Left hindlimb (tissue), 1 donor: ENCODE measurements at places on chromosomes 13 and 19.

DNA sequence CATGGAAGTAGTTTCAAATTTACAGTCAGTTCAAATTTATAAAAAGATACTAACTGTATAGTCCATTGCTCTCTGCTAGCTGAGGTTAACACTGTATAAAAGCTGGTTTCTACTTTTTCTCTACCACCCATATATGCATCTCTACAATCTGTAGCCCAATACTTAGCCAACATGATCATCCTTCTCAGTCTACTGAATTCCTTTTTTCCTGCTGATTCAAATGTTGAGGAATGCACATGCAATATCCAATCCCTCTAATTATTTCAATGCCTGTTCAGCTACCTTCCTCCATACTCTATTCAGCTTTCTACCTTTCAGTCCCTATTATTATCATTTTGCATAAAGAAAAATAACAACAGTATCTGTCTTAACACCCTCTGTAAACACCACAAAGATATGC is 15.6 kb downstream of the KPNA3 start:
- no peak for DNase-seq

GRCh38 chr19:27906081-27906480 is 1306.9 kb downstream of the UQCRFS1 start:
- no peak for DNase-seq

DNA sequence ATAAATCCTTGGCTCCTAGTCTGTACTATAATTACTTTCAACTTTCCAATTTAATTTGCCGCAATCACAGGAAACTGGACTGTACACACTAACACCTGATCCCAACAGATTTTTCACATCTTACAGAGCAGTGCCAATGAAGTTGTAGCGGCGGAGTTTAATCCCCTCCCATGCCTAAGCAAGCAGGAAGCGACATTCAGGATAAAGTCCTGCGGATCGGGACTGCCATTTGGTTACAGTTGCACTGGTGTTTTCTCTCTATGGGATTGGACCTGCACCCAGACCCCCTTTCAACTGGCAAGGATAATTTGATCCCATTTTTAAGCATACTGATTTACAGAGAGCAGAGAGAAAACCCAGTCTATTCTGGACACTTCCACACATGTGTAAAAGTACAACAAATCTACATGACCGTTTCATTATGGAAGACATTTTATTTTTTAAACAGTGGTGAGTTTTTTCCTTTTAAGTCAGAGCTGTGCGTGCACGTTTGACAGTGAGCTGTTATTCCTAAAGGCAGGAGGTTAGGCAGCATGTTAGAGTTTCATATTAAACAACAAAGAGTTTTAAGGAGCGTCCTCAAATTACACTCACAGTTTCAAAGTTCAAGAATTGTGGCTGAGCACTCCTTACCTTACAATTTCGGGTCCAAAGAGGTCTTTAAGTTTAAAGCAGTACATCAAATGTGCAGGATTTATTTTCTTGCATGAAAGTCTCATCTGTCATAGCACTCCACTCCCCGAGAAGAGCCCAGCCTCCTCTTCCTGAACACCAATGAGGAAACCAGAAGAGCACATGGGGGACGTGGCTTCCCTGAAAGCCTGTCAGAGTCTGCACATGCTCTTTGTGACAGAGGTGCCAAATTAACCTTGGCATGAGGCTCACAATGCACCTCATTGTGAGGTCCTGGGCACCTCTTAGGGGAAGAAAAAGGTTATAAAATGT is 141.6 kb upstream of the RFC3 start:
- DNase-seq = peak; percentile 70

- no peak for DNase-seq
Measured at GRCh38 chr19:55103190-55103589, 14.2 kb downstream of the PPP1R12C start.

DNA sequence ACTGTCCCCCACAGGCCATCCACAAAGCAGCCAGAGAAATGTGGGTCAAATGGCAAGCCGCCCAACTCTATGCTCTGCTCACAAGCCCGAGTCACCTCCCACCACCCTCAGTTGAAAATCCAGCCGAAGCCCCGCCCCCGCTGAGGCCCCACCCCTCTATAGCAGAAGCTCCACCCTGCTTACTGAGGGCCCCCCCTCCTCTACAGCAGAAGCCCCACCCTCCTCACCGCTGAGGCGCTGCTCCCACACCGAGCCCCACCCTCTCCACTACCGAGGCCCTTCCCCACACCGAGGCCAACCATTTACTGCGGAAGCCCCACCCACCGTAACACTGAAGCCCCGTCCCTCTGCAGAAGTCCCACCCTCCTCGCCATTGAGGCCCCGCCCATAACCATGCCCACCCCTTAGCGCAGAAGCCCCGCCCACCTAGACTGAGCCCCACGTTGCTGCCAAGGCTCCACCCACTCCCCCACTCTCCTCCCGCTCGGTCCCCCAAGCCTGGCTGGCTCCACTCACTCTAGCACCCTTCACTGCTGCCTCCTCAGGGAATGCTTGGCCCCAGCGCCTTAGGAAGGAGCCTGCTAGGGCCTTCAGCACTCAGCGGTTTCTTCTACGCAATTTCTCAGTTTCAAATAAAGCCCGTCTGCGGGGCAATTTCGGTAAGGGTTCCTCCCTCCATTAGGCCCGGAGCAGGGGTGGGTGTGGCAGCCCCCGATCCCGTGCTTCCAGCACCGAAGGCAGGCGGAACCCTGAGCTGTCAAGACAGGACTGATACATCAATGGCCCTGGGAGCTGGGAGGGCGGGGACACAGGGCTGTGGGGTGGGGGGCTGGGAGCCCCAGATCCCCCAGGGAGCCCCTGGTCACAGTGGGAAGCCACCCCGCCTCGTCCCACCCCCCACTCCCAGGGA is 9.0 kb upstream of the MYDGF start:
- DNase-seq = peak; percentile 54

GRCh38 chr13:66657165-66657881 is 572.8 kb downstream of the PCDH9 start:
- DNase-seq = peak; percentile 70
